Activated T-helper 1 cell treated with anti-CD3 and anti-CD28 coated beads, Interleukin-2, amount 50 U/mL, for 16 hours (primary cell): ENCODE measurements at places on chromosomes 4 and X.

DNA sequence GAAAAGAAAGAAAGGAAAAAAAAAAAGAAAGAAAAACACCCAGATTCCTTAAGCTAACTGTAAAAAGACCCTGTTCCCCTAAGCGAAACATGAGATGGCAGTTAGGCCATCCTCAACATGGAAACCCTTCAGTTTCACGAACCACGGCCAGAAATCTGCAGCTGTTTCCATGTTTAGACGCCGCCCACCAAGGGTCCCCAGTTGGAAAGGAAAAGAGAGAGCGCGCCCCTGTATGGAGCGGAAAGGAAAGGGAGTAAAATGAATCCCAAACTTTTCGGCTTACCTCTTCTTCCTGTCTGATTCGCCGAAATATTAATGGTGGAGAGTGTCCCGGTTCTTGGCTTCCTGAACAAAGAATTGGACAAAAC lies 38.3 kb downstream of the MGARP start:
- no peak for DNase-seq

DNA sequence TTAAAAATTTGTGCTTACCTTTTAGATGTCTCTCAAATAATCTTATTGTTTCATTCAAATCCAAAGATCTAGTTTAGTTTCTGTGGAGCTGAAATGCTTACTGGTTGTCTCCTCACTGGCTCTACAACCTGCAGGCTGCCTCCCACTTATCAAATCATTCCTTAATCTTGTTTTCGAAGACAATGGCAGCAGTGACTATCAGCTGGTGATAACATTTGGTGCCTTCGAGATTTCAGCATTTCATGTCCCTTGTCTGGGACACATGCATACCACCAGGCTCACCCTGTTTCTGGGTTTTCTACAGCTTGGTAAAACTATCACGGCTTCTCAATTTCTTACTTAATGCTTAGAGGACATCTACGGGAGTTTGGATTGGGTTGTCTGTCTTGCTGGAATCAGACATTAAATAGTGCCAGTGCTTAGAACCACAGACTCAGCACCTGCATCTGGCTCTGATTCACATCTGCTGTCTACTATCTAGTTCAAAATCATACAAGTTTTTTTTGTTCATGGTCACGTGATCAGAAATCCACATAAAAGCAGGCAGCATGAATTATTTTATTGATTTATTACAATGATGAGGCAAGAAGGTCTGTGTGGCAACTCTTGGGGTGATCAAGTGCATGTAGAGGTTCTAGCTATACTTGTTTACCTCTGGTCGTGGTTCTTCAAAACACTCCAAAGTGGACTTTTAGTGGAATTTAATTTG lies 32.0 kb upstream of the SMARCAD1 start:
- DNase-seq = no peak

GRCh38 chr4:2321279-2322196 lies 59.6 kb upstream of the MXD4 start:
- DNase-seq = no peak

GRCh38 chr4:181520790-181521189 lies 722.4 kb upstream of the TENM3 start:
- no peak for DNase-seq

DNA sequence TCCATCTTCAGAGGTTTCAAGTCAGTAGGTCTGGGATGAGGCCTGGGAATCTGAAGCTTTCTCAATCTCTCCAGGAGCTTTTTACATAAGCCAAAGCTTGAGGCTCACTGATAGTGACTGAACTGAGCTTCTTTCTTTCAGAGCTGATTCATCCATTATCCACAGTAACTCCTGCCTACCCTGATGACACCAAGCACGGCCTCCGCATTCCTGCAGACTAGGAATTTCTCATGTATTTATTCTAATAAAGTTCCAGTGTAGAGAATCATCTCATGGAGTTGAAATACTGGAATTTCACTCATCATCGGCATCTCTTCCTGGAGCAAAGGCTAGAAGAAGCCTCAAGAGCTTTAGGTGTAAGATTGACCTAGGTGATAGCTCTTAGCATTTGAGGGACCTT lies 12.1 kb upstream of the DCTD start:
- DNase-seq = no peak

GRCh38 chrX:78106651-78106986 lies 2.6 kb downstream of the PGK1 start:
- DNase-seq = no peak

GRCh38 chr4:127975121-127975770 lies 10.0 kb downstream of the ABHD18 start:
- no peak for DNase-seq

- DNase-seq = no peak
These were observed 840.6 kb downstream of the NLGN4X start for GRCh38 chrX:5388087-5388486.

GRCh38 chrX:9611436-9612145 lies 146.7 kb downstream of the TBL1X start:
- DNase-seq = no peak

GRCh38 chr4:127047930-127048329 lies 584.8 kb upstream of the INTU start:
- no peak for DNase-seq

DNA sequence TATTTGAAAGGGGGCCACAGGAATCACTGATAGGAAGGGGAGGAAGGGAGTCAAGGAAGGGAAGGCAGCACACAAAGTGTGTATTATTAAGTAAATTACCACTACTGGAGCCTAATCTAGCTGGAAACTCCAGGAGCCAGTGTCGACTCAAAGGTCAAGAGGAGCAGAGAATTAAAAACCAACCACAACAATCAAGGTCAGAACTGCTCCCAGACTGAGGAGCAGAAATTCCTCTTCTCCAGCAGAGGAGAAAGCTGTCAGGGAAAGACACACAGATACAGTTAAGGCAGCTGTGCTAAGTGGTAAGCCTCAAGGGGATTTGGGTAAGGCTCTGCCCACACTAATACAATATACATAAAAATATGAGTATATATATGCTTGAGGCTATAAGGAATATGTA lies 87.5 kb upstream of the PTPN13 start:
- DNase-seq = no peak

DNA sequence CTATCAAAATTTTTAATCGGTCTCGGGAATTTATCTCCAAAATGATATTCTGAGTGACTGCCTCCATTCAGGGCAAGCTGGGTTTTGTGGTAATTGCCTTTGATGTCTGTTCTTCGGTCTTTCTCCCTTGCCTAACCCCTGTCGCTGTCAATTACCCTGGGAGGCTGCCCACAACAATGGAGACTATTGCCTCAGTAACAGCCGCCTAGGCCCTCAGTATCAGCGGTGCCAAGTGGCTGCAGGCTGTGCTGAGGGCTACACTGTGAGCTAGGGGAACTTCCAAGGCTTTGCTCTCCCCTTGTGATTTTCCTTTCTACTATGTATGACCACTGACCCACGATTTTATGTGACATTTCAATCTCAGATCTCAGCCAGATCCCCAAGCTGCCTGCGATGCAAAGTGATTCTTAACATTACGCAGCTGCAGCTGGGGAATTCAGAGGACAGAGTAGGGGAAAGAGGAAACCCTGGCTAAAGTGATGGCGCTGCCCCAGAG lies 36.3 kb upstream of the REST start:
- DNase-seq = no peak

- no peak for DNase-seq
These were observed 10.0 kb downstream of the AWAT2 start for GRCh38 chrX:70039758-70040157.

DNA sequence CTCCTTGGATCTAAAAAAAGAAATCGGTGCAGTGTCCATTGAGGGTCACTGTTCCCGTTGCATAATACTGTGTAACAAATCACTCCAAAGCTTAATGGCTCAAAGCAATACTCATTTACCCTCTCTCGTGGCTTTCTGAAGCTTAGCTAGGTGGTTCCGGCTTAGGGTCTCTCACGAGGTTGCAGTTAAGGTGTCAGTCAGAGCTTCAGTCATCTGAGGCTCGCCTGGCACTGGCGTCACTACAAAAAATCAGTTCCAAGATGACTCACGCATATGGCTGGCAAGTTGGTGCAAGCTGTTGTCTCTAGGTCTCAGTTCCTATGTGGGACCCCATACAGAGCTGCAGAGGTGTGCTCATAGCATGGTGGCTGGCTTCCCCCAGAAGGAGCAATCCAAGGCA lies 91.0 kb downstream of the BEND2 start:
- no peak for DNase-seq

DNA sequence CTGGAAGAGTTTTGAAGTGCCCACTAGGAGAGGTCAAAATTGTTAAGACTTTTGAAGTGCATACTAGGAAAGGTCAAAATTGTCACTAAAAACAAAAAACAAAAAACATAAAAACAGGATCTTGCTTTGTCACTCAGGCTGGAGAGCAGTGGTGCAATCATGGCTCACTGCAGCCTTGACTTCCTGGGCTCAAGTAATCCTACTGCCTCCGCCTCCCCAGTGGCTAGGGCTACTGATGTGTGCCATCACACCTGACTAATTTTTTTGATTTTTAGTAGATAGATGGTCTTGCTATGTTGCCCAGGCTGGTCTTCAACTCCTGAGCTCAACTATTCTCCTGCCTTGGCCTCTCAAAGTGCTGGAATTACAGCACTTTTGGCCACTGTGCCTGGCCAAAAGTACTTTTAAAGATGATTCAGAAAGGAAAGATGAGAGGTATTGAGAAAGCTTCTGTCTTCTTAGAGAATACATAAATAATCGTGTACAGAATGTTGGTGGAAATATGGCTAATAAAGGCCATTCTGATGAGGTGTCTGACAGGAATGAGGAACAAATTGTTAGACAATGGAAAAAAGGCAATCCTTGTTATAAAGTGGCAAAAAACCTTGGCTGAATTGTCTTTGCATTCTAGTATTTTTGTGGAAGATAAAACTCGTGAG lies 43.3 kb upstream of the STX18 start:
- DNase-seq = no peak

DNA sequence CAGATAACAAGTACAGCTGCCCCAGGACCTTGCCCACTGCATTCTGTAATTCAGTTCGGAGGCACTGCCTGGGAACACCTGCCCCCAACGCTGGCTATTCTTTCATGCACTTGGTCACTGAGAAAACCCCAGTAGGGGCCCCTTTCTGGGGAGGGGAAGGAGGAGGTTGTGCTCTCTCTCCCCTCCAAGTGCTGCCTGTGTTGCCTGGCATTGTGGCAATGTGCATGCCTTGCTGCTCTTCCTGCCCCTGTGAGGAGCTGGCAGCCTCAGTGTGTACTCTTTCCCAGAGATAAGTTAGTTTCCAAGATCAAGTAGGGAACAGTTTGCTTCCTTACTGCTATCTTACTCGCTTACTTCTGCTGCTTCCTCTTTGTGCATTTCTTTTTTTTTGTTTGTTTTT lies 90.8 kb downstream of the AASDH start:
- DNase-seq = no peak

DNA sequence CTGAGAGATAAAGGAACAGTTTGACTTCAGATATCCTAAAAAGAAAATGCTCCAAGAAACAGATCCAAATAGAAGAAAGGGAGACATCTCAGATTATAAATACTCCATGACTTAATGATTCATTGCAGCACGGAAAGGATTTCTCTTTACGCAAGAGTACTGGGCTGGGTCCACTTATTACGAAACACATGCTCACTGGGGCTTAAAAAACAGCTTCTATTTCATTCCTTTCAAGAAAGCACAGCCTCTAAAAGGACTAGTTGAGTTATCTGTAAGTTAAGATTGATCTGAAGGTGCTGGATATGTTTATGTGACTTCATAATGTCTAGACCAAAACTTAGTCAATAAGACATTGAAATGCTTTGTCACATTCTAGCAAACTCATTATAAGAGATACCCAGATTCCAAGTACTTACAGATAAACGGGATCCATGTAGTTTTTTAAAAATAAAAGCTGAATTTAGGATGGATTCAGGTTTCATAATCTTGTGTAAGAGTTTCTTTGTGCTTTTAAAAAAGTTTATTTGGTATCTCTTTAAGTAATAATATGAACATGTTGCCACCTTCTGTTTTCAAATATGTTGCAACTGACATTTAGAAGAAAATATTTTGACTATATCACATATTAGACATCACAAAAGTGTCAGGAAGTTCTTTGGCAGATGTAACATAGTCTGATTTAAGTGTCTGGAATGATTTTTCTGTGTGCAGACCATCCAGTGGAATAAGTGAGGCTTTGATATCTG lies 109.5 kb upstream of the MYOZ2 start:
- no peak for DNase-seq

DNA sequence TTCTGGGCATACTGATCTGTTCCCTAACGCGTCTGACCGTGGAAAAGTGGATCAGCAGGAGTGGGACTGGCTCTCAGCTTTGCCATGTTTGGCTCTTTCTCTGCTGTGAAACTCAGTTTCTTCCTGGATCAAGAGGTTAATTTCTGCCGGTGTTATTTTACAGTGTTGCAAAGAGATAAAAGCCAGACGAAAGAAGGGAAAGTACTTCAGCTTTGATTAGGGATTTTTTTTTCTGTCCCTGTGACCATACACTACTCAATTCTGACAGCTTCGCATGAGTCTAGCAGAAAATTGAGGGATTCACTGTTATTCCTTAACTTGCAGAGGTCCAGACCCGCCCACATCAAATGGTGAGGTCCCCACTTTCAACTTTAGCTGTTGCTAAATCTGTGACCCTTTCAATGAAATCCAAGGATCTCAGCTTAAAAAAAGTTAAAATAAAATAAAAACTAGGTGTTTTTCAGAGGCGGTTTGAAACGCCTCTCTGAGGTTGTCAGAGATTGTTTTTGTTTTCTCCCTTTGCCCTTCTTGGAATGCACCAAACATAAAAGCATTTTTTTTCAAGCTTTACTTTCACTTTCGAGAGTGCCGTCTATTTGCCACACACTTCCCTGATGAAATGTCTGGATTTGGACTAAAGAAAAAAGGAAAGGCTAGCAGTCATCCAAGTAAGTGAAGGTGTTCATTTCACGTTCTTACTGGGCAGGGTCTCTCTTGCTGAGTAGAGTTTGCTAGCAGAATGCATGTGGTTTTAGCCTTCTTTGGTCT lies at the start of gene TLR3:
Gene TLR3 (plus strand): TSS at position 576 of the 768 bp plus-strand sequence. CDS start 7,464 bp downstream, outside the sequence.
- DNase-seq = no peak

- DNase-seq = no peak
These were observed 74.0 kb upstream of the GC start for GRCh38 chr4:71857713-71858451.

DNA sequence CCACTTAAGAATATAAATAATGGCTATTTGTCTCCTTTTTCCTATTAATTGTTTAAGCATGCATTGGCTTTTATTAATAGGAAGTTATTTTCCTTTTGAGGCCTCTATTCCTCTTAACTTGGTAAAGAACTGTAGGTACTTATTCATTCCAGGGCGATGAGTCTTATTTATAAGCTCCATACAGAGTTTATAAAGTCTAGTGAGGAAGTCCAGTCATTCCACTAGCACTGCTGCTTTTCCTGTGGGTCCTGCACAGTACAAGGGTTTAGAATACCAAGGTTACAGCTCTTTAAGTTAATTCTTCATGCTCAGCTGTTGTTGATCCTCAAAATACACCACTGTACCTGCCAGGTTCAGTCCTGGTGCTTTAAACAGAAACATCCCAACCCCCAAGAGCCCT lies 28.5 kb upstream of the WNK3 start:
- DNase-seq = no peak
